ENCODE measurements at places on chromosomes 4 and X.

- no peak for DNase-seq
Measured at GRCh38 chr4:141090473-141090872, 42.8 kb downstream of the RNF150 start.

DNA sequence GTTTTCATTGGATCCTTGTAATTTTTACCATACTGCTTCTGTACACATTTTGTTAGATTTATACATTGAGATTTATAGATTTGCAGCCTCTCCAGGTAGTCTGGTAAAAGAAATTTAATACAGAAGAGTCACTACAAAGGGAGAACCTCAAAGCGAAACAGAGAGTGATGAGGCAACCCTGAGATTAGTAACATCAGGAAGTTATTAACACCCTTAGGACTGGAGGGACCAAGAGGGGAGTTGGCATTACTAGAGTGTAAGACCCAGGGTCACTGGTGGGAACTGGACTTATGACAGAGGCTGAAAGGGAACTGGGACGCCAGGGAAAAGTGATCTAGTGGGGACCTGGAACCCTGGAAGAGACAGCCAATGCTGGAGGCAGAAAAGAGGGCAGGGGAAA lies 20.6 kb upstream of the MAML3 start:
- DNase-seq, result no peak

DNA sequence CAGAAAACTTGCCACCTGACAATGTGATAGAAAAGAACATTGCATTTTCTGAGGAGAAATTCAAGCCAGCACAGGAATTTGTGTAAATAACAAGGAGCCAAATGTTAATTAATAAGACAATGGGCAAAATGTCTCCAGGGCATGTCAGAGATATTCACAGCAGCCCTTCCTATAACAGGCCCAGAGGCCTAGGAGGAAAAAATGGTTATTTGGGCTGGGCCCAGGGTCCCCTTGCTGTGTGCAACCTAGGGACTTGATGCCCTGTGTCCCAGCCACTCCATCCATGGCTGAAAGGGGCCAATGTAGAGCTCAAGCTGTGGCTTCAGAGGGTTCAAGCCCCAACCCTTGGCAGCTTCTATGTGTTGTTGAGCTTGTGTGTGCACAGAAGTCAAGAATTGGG lies 55.5 kb upstream of the GABRG1 start:
- no peak for DNase-seq

- no peak for DNase-seq
Measured at GRCh38 chrX:74351760-74352159, 47.8 kb downstream of the ZCCHC13 start.

Data from stimulated activated CD8-positive, alpha-beta memory T cell treated with anti-CD3 and anti-CD28 coated beads, Interleukin-7, amount 100 ng/mL, for 48 hours (primary cell).